Kasumi-1 (cell line): ENCODE measurements at places on chromosomes 4 and X.
A peak's percentile ranks its signal among the peaks of the same experiment; 100 is the strongest.

DNA sequence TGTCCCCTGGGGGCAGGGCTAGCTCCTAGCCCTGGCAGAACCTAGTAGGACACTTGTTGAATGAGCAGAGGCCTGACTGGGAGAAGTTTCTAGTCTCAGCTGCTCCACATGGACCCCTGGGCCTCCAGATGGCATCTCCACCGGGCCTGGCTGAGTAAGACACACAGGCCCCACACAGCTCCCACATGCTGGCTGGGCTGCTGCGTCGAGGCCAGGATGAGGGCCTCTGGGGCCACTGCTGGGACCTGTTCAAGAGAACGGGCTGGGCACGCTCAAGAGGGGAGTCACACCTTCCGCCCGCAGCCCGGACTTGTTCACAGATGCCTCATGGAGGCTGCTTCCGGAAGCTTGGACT is 4.2 kb upstream of the HGFAC start:
- no peak for DNase-seq

DNA sequence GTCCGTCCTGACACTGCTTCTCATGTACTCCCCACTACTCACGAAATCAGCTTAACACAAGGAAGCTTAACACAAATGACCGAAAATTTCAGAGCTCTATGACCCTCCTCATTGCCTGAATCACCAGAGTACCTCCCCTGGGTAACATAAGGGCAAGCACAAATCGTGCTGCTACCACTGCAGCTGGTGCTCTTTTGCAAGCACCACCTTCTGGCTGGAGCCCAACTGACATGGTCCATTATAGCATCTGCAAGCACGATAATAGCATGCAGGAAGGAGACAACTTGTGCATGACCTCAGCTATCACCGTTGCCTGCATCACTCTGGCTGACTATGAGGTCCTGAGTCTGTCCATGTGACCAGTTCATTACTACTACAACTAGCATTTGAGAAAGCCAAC is 308.0 kb downstream of the TEX13C start:
- no peak for DNase-seq

DNA sequence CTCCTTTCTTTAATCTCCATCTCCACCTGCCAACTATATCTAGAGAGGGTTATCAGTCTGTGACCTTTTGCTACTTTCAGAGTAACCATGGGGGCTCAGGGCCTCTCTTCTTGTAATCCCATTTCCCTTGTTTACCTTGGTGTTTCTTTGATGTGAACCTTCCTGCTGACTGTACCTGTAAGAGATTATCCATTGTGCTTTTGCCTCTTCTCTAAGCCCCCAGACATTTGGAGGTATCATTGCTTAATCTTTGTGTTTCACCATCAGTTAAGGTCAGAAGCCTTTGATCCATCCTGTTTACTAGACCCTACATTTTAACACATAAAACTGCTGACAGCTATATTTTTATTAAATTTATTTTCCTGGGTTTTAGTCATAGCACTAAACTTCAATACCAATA is 111.8 kb upstream of the RAP2C start:
- DNase-seq: no peak

GRCh38 chr4:142961866-142962265 is 115.8 kb upstream of the INPP4B start:
- DNase-seq: peak; percentile 86

DNA sequence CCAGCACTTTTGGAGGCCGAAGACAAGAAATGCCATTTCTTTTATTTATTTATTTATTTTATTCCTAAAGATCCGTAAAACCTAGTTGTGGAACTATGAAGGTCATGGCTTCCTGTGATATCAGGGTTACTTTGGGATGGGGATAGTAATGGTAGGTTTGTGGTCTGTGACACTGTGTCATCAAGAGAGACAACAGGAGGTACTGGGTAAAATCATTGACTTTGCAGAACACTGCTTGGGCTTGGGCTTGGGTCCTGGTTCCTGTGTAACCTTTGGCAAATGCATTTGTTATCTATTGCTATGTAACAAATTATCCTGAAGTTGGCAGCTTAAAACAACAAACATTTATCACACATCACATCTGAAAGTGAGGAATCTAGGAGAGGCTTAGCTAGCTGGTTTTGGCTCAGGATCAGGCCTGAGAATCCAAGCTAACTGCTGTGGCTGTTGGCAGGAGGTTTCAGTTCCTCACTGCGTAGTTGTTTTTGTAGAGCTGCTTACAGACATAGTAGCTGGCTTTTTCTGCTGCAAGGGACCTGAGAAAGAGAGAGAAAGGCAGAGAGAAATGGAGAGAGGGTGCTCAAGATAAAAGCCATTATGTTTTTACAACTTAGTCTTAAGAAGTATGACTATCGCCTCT is 576.4 kb upstream of the SLIT2 start:
- DNase-seq: no peak

- no peak for DNase-seq
Observed at GRCh38 chrX:6363188-6363587, 134.5 kb upstream of the NLGN4X start.

GRCh38 chrX:78747489-78747888 is at the start of gene LPAR4:
LPAR4 (plus strand) TSS chrX:78747720; CDS start chrX:78754870, 7,150 bp downstream.
- no peak for DNase-seq

GRCh38 chr4:37767546-37767945 is 58.9 kb upstream of the PGM2 start:
- peak; percentile 71 for DNase-seq

GRCh38 chr4:64399313-64400109 is 9.7 kb downstream of the TECRL start:
- DNase-seq: no peak

GRCh38 chr4:79175716-79176115 is 150.1 kb downstream of the NAA11 start:
- DNase-seq: no peak

GRCh38 chr4:87409420-87409939 is 12.9 kb upstream of the NUDT9 start:
- DNase-seq: no peak

DNA sequence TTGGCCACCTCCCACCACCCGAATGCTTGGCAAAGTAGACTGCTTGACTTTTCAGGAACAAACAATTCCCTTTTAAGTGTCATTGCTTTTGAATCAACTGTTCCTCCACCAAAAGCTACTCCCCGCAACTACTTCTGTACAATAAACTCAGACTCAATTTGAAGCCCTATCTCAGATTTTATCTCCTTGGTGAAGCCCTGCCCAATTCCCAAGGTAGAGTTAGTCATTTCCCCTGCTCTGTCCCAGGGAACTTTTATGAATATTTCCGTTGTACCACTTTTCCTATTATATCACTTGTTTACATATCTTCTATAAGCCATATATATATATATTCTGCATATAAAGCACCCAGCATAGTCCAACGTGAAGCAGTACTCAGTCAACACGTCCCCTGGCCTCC is 102.8 kb downstream of the C4orf51 start:
- no peak for DNase-seq

- no peak for DNase-seq
Observed at GRCh38 chr4:153089742-153090141, 114.5 kb upstream of the TRIM2 start.

DNA sequence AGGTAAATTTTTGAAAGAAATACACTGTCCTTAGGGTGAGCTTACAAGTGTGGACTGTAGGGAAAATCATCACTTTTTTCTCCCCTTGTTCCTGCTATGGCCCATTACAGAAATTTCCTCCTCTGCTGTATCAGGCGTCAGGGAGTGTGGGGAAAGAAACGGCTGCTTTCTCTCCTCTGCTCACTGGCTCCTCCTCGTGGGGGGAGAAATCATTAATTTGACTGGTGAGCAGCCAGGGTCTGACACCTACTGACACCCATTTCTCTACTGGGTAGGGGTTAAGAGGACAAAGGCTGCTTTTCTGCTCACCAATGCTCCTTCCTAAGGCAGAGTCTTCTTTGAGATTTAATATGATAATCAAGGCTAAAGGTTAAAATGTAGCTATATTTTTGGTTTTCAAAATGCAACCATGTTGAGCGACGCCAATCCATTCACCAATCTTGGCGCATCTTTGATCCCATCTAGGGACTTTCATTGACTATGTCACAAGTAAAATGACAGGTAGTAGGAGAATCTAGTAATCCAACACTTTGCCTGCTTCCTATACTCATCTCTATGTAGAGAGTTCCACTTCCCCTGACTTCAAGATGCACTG is 25.1 kb downstream of the SETD7 start:
- peak; percentile 77 for DNase-seq

DNA sequence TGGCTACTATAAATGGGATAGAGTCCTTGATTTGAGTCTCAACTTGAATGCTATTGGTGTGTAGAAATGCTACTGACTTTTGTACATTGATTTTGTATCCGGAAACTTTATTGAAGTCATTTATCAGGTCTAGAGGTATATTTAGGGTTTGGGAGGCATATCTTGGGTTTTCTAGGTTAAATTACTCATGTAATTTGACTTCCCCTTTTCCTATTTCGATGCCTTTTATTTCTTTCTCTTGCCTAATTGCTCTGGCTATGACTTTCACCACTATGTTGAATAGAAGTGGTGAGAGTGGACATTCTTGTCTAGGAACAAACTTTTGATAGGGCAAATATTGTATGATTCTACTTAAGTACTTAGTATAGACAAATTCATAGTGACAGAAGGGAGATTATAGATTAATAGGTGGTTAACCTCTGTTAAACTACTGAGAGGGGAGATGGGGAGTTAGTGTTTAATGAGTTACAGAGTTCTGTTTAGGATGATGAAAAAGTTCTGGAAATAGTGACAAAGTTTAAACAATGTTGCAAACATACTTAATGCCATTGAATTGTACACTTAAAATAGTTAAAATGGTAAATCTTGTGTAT is 22.8 kb upstream of the HSPA4L start:
- DNase-seq: no peak

DNA sequence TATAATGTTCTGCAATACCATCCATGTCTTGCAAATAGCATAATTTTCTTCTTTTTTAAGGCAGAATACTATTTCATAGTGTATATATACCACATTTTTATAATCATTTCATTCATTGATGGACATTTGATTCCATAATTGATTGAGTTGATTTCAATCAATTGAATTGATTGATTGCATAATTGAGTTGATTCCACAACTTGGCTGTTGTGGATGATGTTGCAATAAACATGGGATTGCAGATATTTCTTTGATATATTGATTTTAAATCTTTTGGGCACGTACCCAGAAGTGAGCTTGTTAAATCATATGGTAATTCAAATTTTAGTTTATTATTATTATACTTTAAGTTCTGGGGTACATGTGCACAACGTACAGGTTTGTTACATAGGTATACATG is 232.8 kb downstream of the GALNTL6 start:
- no peak for DNase-seq

GRCh38 chr4:176090115-176090514 is 24.5 kb downstream of the WDR17 start:
- DNase-seq: peak; percentile 91

DNA sequence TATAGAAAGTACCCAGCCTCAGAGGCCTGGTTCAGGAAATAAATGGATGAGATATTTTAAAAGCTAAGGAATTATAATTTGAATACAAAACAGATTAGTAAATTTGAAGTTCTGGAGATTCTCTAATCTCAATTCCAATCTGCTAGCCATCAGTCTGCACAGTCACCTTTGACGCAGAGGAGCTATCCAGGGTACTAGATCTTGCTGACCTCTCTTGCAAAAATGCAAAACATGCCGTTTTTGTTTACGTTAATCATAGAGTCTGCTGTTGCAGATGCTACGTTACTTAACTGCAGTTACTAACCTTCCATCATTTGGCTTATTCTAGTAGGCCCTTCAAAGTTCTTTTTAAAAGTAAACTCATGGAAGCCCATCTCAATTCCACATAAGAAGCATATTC is 10.4 kb downstream of the CCSER1 start:
- peak; percentile 30 for DNase-seq

GRCh38 chr4:85024671-85025070 is 58.2 kb upstream of the WDFY3 start:
- DNase-seq: no peak

- no peak for DNase-seq
Observed at GRCh38 chrX:42943051-42943974, 165.3 kb upstream of the PPP1R2C start.

DNA sequence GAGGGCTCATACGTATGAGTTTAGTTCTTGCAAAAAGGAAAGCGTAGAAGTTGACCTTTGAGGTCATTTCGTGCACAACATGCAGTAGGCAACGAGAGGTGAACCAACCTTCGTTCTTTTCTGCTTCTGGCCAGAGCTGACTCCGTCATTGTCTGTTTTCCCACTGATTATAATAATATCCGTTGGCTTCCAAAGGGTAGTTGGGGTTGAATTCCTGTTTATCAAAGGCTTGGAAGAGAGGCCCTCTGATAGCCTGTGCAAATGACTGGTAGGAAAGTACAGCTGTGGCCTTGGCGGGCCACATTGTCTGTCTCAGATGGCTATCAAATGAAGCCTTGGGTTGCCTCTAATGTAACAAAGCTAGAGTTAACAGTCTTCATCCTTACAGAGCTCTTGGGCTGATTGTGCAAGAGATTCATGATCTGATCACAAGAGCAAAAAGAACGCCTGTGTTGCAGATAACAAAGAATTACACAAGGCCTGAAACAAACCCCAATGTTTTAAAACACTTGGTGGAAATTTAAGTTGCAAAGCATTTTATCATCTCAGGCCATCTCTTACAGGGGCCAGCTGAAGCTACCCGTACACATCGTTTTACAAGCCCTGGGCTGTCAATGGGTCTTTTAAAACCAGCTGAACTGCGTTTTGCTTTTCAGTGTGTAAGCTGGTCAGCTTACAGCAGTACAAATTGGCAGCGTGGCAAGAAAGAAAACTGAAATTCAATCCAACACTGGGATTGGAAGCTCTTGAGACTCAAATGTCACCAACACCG is 46.1 kb upstream of the FAM9C start:
- DNase-seq: peak; percentile 35

GRCh38 chrX:136121788-136122187 is 25.5 kb upstream of the FHL1 start:
- no peak for DNase-seq

- no peak for DNase-seq
Observed at GRCh38 chrX:47175588-47175980, 18.0 kb upstream of the UBA1 start.

- no peak for DNase-seq
Observed at GRCh38 chr4:21046141-21046540, 345.9 kb downstream of the PACRGL start.
